Activated T-helper 1 cell treated with anti-CD3 and anti-CD28 coated beads, Interleukin-12 subunit alpha, Interleukin-12 subunit beta, Interleukin-2, Interleukin-4 antibody, amounts not matched to agents 30 ng/mL and 10 ng/mL and 1 ng/mL, durations not matched to agents 14 hours and 24 hours and 36 hours (primary cell): ENCODE measurements at places on chromosomes 16 and 17. TPM values are rescaled to one million over a fixed set of nuclear protein-coding genes. Genes with fewer than 3 reads are reported as not detected.

DNA sequence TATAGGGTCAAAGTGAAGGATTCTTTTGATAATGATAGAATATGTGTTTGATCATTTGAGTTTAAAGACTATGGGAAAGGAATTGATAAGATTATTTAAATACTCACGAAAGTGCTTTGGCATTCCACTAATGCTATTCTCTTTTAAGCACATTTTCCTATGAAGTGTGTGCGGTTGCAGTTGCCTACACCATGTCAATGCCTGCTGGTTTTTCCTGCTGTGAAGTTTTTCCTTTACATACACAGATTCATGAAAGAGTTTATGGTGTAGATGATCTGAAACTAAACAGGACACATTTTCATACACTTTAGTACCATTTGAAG is 78.7 kb downstream of the VMP1 start:
- peaks cover 13% of the 10 kb centered on the region for H3K36me3 ChIP-seq
- peak overlapping the region; percentile 60 for H3K4me3 ChIP-seq
- H3K27ac ChIP-seq = peak overlapping the region; percentile 90
- peaks cover 55% of the 10 kb centered on the region for H3K4me1 ChIP-seq

- no peak for DNase-seq
- no peaks in the 10 kb centered on the region for H3K4me1 ChIP-seq
- no peak overlapping the region for H3K27ac ChIP-seq
- no peaks in the 10 kb centered on the region for H3K36me3 ChIP-seq
- peaks cover 6% of the 10 kb centered on the region for H3K27me3 ChIP-seq
Measured at GRCh38 chr16:21076186-21076883, 74.3 kb downstream of the DNAH3 start.

DNA sequence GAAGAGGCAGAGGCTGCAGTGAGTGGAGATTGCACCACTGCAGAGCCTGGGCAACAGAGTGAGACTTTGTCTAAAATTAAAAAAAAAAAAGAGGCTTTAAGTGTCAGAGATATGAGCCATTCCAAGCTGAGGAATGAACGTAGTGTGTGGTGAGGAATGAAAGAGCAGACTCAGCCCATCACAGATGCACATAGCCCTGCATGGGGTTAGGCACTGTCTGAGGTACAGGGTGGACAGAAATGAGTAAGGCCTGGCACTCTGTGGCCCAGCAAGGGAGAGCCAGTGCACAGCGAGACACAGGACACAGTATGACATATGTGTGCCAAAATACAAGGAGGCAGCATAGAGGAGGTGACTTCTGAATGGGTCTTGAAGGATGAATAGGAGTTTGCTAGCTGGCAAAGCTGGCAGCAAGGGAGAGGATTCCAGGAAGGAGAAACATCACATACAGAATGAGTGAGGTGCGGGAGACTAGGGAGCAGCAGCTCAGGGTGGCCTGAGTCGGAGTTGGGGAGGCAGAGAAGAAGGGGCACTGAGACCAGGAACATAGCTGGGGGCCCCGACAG is 8.7 kb upstream of the ZNF469 start:
- no peaks in the 10 kb centered on the region for H3K4me1 ChIP-seq
- H3K36me3 ChIP-seq = no peaks in the 10 kb centered on the region
- H3K4me3 ChIP-seq = no peak overlapping the region
- DNase-seq = no peak
- no peaks in the 10 kb centered on the region for H3K27me3 ChIP-seq
- H3K27ac ChIP-seq = no peak overlapping the region

DNA sequence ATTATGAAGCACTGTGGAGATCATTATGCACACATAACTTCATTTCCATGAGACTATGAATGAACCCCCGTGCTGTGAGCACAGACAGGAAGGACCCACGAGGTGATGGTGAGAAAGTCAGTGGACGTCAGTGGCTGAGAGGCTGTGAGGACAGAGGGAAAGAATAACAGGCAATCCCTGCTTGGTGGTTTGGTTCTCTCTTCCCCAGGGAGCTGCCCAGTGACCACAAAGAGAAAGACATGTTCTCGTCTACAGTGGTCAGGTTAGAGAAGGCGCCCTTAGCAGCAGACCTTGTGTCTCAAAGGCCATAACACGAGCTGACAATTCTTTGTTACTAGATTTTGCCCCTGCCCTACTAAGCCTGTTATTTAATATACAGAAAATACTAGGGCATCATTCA is 609.2 kb downstream of the TOX3 start:
- H3K36me3 ChIP-seq = no peaks in the 10 kb centered on the region
- no peak for DNase-seq
- no peak overlapping the region for H3K27ac ChIP-seq
- H3K4me1 ChIP-seq = no peaks in the 10 kb centered on the region

- peaks cover 15% of the 10 kb centered on the region for H3K27me3 ChIP-seq
- H3K4me3 ChIP-seq = peak overlapping the region; percentile 19
- H3K27ac ChIP-seq = no peak overlapping the region
- no peaks in the 10 kb centered on the region for H3K4me1 ChIP-seq
- H3K36me3 ChIP-seq = peaks cover 1% of the 10 kb centered on the region
Measured at GRCh38 chr17:16406742-16407674, 8.4 kb upstream of the TRPV2 start.

- no peak overlapping the region for H3K27ac ChIP-seq
- H3K4me3 ChIP-seq = no peak overlapping the region
- DNase-seq = no peak
- H3K27me3 ChIP-seq = peaks cover 11% of the 10 kb centered on the region
- no peaks in the 10 kb centered on the region for H3K4me1 ChIP-seq
- H3K36me3 ChIP-seq = no peaks in the 10 kb centered on the region
Measured at GRCh38 chr16:5054876-5055865, 10.6 kb downstream of the C16orf89 start.

- peaks cover 2% of the 10 kb centered on the region for H3K36me3 ChIP-seq
- no peaks in the 10 kb centered on the region for H3K4me1 ChIP-seq
- DNase-seq = no peak
- no peak overlapping the region for H3K27ac ChIP-seq
- no peak overlapping the region for H3K4me3 ChIP-seq
Measured at GRCh38 chr17:1997289-1997926, 27.7 kb downstream of the RTN4RL1 start.

GRCh38 chr16:84239909-84240308 is at the start of gene KCNG4:
TSS of gene KCNG4 (minus strand) at chr16:84240012. CDS start at chr16:84237485, 2,527 bp downstream.
- H3K36me3 ChIP-seq = no peaks in the 10 kb centered on the region
- no peaks in the 10 kb centered on the region for H3K4me1 ChIP-seq
- DNase-seq = no peak
- peaks cover 10% of the 10 kb centered on the region for H3K27me3 ChIP-seq

DNA sequence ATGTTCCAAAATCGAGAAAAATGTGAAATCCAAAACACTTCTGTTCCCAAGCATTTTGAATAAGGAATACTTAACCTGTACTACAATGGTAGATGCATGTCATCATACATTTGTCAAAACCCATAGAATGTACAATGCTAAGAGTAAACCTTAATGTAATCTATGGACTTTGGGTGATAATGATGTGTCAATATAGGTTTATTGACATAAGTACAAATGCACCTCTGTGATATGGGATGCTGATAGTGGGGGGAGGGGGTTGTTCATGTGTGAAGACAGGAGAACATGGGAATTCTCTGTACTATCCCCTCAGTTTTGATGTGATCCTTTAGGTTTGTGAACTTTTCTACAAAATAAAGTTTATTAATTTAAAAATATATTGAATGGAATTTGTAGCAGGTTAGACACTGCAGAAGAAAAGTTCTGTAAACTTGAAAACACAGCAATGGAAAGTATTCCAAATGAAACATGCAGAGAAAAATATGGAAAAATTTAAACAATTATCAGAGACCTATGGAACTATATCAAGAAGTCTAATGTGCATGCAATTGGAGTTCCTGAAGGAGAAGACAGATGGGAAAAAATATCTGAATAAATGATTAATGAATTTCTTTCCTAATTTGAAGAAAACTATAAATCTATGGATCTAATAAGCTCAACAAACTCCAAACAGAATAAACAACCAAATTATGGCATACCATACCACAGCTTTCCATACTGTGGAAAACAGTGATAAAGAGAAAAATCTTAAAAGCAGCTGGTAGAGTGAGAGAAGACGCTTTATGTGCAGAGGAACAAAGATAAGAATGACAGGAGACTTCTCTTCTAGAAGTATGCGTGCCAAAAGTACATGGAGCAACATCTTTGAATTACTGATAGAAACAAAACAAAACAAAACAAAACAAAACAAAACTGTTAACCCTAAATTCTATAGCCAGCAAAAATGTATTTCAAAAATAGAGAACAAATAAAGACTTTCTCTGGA is 34.7 kb upstream of the MSI2 start:
- no peak overlapping the region for H3K4me3 ChIP-seq
- H3K36me3 ChIP-seq = no peaks in the 10 kb centered on the region
- peaks cover 10% of the 10 kb centered on the region for H3K27me3 ChIP-seq
- H3K27ac ChIP-seq = no peak overlapping the region

DNA sequence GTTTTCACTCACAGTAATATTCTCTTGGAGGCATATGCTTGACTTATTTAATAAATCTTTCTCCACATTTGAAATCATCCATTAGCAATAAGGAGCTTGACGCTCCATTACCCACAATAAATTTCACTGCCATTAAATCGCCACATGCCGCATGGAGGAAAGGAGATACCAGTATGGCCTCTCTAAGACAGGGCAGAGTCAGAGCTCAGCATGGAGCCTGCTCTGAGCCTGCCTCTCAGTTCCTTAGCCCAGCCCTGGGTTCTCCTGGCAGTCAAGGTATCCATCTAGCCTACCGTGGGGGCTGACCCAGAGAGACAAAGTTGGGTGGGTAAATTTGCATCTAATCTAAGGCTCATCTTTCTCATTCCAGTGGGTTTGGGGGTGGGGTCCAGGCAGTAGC is 80.3 kb upstream of the CES5A start:
- H3K4me3 ChIP-seq = no peak overlapping the region
- no peaks in the 10 kb centered on the region for H3K36me3 ChIP-seq
- H3K4me1 ChIP-seq = no peaks in the 10 kb centered on the region
- peaks cover 10% of the 10 kb centered on the region for H3K27me3 ChIP-seq
- no peak for DNase-seq

DNA sequence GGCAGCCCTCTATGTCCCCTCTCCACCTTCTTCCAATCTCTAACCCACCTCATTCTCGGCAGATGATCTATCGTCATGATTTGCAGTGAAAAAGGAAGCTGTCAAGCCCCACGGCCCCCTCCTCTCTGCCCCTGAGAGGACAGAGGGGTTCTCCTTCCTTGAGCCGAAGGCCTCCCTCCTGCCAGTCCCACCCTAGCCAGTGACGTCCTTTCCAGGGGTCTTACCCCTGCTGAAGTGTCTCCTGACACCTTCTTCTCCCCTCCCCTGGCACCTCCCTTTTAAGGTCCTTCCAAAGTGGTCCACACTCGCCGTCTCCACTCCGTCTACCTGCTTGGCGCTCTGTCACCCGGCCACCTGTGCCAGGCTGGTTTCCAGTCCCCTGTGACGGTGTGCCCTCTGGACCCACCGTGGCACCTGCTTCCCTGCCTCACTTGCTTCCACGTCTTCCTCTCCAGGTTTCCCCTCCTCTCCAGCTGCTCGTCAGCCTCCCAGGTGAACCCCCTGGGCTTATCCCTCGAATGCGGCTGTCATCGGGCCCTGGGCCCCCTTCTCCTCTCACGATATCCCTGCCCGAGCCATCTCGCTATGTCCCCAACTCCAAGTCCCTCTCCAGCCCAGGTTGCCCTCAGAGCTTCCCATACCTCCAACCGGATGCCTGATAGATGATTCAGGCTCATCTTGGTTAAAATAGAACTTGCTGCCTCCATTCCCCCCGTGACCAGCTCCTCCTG is 5.7 kb downstream of the CCDC102A start:
- H3K27ac ChIP-seq = peak overlapping the region; percentile 97
- peak overlapping the region; percentile 76 for H3K4me3 ChIP-seq
- no peaks in the 10 kb centered on the region for H3K27me3 ChIP-seq
- peaks cover 51% of the 10 kb centered on the region for H3K4me1 ChIP-seq
- H3K36me3 ChIP-seq = peaks cover 8% of the 10 kb centered on the region

DNA sequence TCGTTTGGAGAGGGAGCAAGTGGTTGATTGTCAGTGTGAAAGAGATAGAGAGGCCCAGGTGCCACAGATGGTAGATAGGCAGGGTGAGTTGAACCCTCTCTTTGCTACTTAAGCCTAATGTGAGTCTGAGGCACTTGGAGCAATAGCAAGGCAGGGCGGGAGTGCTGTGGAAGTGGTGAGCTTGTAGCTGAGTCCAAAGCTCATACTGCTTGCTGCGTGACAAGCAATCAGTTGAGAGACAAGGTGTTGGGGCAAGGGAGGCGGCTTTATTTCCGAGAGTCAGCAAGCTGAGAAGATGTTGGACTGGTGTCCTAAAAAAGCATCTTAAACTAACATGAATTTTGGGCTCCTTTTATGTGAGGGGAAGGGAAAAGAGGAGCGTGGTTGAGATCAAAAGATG is 112.9 kb upstream of the ZKSCAN2 start:
- no peaks in the 10 kb centered on the region for H3K36me3 ChIP-seq
- H3K27ac ChIP-seq = no peak overlapping the region
- no peaks in the 10 kb centered on the region for H3K4me1 ChIP-seq
- no peak for DNase-seq
- H3K27me3 ChIP-seq = no peaks in the 10 kb centered on the region

GRCh38 chr17:33377837-33378595 is 84.9 kb upstream of the ASIC2 start:
- H3K4me1 ChIP-seq = no peaks in the 10 kb centered on the region
- H3K27ac ChIP-seq = no peak overlapping the region
- no peak for DNase-seq
- no peak overlapping the region for H3K4me3 ChIP-seq
- H3K36me3 ChIP-seq = no peaks in the 10 kb centered on the region
- H3K27me3 ChIP-seq = no peaks in the 10 kb centered on the region

- peak; percentile 92 for DNase-seq
- peak overlapping the region; percentile 84 for H3K27ac ChIP-seq
- H3K27me3 ChIP-seq = peaks cover 6% of the 10 kb centered on the region
Measured at GRCh38 chr16:2867987-2868789, 10.2 kb upstream of the PRSS22 start.

The KRTAP9-2 gene
- not detected in 2 replicates for total RNA-seq

The APOBR gene
- total RNA-seq = 3.5 and 4.3 TPM in 2 replicates

The TNFRSF13B gene
- not detected in 2 replicates for total RNA-seq

The TRIM47 gene
- total RNA-seq = 30.5 and 32.7 TPM in 2 replicates

The NFAT5 gene
- 54.2 and 54.4 TPM in 2 replicates for total RNA-seq

The ASPHD1 gene
- 4.2 and 4.7 TPM in 2 replicates for total RNA-seq

The PRR15L gene
- not detected in 2 replicates for total RNA-seq

The SHBG gene
- total RNA-seq = 0.20 TPM in 1 of 2 replicates, not detected in the other

The SULT1A3 gene
- 18.9 and 20.4 TPM in 2 replicates for total RNA-seq

The ABCC1 gene
- total RNA-seq = 102 and 108 TPM in 2 replicates
